ENCODE measurements at places on chromosomes 5 and 9. TPM values are rescaled to one million over a fixed set of nuclear protein-coding genes. Genes with fewer than 3 reads are reported as not detected.

PCDHGB6 gene
- 6.8 TPM for polyA plus RNA-seq

RXRA gene
- 25.0 TPM for polyA plus RNA-seq

- DNase-seq, result no peak
Measured at GRCh38 chr5:133314086-133314485, 262.3 kb downstream of the HSPA4 start.

DNA sequence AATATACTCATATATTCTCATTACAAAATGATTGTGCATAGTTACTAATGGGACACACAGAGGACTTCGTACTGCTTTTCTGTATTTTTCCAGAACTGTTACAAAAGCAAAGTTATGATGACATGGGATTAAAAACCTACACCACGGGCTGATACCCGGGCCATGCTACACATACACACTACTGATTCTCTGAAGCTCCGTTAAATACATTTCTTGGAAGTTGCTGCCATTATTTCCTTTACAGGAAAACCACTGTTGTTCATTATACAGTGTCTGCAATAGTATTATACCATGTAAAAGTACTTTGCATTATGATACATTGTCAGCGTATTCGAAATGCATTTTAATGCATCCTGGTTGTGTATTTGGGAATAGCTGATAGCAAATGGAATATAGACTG lies 32.5 kb downstream of the EBF1 start:
- DNase-seq, result no peak

GRCh38 chr9:105662184-105663104 lies at the start of gene TAL2:
Gene TAL2, plus strand, starts transcription at chr9:105662457. Its CDS starts 40 bp downstream, at chr9:105662497.
- DNase-seq, result no peak

DNA sequence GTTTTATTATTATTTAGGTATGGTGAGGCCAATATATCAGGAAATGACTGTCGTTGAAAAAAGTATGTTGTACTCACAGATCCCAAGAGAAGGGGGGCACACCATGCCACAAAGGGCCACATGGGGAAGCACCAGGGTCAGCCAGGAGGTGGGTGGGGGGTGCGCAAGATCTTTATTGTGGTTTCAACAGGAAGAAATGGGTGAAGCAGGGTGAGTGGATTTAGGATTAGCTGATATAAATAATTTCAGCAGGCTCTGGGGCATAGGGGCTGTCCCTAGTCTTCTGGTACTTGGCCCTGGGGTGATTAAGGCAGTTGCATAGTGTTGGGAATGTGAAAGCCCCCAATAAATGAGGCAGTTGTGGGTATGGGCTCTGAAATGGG lies 8.6 kb downstream of the PDCD1LG2 start:
- no peak for DNase-seq

DNA sequence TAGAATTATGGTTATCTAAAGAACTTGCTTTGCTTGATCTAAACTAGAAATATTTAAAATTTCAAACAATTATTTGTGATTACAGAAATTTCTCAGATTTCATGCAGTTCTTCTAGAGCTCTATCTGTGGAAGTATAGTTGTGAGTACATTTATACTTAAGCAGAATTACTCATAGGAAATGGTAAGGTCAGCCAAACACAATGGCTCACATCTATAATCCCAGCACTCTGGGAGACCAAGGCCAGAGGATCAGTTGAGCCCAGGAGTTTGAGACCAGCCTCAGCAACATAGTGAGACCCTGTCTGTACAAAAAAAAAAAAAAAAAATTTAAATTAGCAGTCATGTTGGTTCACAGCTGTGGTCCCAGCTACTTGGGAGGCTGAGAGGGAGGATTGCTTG lies 71.0 kb downstream of the INVS start:
- no peak for DNase-seq

DNA sequence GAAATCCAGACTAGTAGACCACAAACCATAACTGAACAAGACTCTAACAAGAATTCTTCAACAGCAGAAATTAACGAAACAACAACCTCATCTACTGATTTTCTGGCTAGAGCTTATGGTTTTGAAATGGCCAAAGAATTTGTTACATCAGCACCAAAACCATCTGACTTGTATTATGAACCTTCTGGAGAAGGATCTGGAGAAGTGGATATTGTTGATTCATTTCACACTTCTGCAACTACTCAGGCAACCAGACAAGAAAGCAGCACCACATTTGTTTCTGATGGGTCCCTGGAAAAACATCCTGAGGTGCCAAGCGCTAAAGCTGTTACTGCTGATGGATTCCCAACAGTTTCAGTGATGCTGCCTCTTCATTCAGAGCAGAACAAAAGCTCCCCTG lies 68.6 kb downstream of the VCAN start:
- no peak for DNase-seq

Measured in muscle of back (tissue), 13 donors.